Left ventricle myocardium superior (tissue), 1 donor: ENCODE measurements at places on chromosomes 11 and 22.

- no peak for DNase-seq
These were observed 548.7 kb upstream of the CADM1 start for GRCh38 chr11:116052603-116053547.

DNA sequence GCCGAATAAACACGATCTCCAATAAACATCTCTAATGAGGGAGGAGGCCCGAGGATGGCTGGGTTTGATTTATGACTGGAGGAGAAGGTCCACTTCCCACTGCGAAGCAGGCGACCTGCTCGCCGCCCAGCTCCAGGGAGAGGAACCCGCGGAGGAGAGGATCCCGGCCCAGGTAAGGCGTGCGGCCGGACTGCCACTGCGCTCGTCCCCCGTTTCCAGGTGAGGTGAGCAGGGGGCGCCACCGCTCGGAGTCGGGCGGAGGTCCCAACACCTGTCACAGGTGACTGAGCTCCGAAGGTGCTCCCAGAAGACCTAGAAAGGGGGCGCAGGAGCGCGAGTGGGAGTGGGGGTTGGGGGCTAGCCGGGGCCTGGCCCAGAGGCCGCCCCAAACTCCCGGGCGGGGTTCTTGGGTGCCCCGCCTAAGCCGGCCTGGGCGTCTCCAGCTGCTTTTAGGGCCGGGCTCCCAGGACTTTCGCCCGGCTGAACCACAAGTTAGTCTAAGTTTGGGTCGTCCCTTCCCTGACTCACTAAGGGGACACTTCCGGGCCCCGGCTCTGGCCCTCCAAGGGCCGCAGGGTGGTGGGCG, 5.4 kb upstream of the PAX6 start:
- no peak for DNase-seq

- DNase-seq, result no peak
These were observed 52.4 kb downstream of the LARGE2 start for GRCh38 chr11:45974806-45975205.

DNA sequence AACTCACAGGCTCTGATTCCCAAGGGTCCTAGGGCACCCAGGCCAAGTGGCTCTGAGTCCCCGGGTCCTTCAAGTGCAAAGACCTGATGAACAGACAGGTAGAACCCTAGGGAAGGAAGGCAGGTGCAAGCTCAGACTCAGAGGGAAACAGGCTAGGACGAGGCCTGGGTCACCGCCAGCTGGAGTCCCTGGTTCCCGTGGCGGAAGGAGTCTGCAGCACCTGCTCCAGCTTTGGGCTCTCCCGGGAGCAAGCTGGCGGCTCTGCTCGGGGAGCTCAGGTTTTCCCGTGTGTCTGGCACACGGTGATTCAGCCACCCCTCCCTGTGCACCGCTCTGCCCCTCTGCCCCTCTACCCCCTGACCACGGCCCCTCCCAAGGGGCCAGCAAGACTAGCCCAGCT, 59.8 kb downstream of the WNT7B start:
- no peak for DNase-seq

- no peak for DNase-seq
These were observed 3.0 kb downstream of the PTPRCAP start for GRCh38 chr11:67434395-67434881.

DNA sequence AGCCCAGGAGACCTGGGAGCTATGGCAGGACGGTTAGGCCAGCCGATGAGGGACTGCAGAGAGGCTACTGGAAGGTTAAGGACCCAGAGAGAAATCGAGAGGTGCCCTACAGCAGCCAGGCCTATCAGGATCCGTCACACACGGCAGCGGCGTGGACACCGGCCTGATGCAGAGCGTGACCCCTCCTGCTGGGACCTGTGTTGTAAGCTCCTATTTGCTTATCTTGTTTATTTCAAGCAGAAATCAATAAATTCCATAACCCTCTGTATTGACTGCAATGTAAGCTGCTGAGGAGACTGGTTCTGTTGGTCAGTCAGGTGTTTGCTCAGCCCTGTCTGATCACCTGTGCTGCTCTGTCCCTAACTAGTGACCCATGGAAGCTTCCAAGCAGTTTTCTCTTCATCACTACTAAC, 39.9 kb downstream of the PPP2R1B start:
- DNase-seq, result no peak

DNA sequence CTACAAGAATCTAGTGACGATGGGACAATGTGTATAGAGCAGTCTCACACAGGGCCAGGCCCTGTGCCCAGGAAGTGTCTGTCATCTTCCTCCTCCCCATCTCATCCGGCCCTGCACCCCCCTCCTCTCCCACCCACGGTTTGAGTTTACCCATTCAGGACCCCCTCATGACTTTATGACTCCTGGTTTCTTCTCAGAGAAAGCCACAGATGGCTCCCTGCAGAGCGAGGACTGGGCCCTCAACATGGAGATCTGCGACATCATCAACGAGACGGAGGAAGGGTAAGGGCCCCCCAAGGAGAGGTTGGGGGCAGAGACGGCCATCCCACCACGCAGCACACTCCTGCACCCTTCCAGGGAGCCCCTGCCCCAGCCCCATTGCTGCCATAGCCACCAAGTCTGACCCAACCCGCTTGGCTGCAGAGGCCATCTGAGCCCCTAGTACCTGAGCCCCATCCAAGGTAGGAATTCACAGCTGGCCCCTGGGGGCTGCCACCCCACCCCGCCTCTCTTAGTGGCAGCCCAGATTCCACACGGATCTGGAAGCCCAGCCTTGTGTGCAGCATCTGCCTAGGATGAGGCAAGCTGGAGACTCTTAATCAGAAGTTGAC, 18.1 kb downstream of the TOM1 start:
- no peak for DNase-seq

- DNase-seq, result no peak
These were observed 149.6 kb upstream of the OPCML start for GRCh38 chr11:133681901-133682300.

DNA sequence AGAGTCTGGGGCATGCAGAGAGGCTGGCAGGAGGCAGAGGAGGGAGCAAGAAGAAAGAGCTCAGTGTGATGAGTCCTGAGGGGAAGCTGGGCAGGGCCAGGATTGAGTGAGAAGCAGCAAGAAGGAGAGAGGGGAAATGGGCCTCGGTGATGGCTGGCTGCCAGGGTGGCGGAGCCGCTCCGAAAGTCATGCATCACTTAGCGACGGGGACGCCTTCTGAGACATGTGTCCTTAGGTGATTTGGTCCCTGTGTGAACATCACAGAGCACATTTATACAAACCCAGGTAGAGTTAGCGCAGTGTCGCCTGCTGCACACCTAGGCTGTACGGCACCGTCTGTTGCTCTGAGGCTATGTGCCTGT, 15.1 kb downstream of the TBC1D22A start:
- peak; percentile 70 for DNase-seq

DNA sequence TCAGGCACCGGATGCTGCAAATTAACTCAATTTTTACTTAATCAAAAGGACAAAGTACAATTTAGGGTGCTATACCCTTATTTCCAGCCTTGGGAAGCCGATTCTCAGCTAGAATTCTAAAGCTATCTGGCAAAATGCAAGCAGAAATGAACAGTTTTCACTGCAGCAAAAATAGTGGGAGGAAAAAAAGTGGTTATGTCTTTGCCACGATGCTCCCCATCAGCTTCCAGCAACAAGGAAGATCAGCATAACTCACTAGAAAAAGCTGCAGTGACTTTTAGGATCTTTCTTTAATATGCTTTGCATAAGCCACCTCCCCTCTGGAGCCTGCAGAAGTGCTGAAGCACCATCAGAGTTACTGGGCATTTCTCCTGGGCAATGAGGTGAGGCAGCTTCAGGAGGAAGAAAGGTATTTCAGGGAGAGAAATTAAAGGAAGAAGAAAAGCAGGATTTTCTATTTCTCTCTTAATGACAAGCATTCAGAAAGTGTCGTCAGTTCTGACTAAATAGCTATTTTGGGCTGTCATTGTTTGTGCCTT, 702.9 kb downstream of the DLG2 start:
- no peak for DNase-seq

GRCh38 chr11:43515090-43515489, 156.4 kb downstream of the TTC17 start:
- no peak for DNase-seq

DNA sequence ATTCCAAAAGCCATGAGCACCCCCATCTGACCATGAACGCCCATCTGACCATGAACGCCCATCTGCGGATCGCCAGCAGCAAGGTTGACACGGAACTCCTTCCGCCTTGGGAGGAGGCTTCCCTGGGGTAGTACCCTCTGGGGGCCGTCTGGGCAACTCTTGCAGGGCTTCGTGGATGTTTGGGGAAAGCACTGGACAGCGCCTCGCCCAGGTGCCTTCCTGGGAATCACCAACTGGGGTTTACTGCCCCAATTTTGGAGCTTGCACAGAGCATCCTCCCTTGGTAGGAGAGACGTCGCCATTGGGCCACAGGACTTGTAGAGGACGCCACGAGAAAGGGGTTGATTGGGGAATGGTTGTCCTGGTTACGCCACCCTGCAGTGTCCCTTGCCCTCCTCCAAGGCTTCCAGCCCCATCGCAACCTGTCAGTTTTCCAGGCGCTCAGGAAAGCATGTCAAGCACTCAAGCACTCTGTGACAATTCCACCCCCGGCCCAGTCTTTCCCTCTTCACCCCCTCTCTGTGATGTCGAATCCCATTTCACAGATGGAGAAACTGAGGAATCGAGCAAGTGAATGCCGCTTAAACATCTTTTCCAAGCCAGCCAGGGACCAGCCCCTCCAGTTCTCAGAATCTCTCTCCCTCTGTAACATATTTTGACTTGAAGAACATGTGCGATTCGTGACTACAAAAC, 914 bp upstream of the PRDM11 start:
- peak; percentile 52 for DNase-seq

DNA sequence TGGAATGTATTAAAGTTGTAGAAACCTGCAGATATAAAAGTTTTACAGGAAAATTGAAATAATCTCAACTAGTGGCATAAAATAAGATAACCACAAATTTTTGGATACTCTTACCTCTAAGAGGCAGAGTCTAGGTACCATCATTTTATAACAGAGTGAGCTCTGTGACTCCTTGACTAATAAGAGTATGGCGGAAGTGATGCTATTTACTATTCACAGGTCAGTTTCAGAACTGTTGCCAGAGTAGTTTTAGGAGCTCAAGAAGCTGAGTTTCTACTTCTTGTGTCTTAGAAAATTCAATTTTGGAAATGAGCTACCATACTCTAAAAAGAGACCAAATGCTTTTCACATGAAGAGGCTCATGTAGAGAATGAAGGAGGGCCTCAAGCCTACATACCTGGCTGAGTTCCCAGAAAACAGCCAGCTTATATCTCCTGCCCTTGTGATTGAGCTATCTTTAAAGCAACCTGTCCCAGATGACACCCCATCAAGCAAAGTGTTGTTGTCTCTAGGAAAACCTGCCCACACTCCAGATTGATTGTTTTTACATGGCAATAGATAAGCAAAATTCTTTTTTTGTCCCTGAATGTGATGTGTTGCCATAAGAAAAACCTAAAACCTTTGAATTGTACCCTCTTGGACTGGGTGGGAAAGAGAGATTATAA, 712.8 kb upstream of the CNTN5 start:
- no peak for DNase-seq

DNA sequence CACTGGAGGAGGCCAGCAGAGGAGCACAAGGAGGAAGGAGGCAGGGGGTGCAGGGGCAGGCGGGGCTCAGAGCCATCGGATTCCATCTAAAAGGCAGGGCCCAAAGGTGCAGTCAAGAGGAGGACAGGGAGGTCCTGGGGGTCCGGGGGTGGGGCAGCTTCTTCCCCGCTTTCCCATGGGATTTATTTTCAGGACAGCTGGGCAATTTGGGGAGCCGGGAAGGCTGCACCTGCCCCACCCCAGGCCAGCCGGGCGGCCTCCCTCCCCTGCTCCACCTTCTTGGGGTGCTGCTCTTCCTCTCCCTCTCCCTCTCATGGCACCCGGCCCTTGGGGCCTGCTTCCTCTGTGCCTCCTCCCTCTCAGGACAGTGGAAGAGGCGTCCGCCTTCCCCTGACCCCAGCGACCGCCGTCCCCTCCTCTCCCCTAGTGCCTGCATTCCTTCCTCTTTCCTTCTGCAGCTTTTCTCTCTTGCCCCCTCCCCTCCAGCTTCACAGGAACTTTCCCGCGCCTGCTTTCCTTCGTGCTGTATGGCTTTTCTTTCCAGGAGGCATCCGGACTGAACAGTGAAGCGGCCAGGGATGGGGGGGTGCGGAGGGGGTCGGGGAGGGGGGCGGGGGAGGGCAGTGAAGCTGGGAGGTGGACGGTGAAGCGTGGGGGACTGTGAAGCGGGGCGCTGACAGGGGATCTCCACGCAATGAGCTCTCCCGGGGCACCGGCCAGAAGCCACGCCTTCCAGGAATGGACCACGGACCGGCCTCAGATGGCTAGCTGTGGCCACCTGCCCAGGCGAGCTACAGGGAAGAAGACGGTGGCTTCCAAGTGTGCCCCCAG, 26.9 kb downstream of the APOBEC3H start:
- DNase-seq, result no peak

- DNase-seq, result no peak
These were observed 179.0 kb downstream of the SNX19 start for GRCh38 chr11:130737041-130737830.

DNA sequence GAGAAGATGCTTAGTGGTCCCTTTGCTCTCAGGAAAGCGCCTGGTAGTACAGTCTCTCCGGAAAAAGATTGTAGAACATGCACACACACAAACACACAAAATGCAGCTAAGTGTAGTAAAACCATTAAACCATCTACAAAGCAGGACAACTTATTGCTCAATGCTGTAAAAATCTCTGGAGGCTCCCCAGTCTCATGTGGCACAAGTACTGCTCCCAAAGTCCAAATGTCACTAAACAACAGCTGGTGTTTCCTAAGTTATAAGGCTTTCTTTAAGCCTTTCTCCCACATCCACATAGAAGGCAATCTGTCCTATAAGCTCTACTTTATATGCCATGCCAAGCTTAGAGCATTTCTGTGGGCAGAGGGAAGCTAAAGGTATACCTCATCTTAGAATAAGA, 32.9 kb downstream of the CDON start:
- DNase-seq, result no peak

DNA sequence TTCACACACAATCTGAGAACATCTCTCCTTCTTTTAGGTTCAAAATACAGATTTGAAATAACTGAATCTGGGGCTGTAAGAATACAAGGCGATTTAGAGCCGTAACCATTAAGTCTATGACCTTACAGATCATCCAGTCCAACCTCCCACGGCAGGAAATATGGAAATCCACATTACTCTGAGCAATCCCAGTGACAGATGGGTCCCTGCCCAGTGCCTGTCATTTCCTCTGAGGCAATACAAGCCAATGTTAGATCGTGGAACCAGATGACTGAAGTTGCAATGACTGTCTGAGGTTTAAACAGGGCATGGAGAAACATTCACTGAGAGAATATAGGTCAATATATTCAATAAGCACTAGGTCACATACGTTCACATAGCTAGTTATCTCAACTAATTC, 77.4 kb upstream of the OR5AK2 start:
- DNase-seq, result no peak

- DNase-seq, result no peak
These were observed 194.7 kb downstream of the KIRREL3 start for GRCh38 chr11:126805870-126806269.

GRCh38 chr11:102111011-102111786, 952 bp downstream of the YAP1 start:
- peak; percentile 82 for DNase-seq

- peak; percentile 61 for DNase-seq
These were observed 451 bp upstream of the HDHD5 start for GRCh38 chr22:17159504-17159951.

GRCh38 chr11:86888164-86889000, 66.8 kb downstream of the FZD4 start:
- no peak for DNase-seq
